ENCODE measurements at places on chromosomes 6 and 20.

DNA sequence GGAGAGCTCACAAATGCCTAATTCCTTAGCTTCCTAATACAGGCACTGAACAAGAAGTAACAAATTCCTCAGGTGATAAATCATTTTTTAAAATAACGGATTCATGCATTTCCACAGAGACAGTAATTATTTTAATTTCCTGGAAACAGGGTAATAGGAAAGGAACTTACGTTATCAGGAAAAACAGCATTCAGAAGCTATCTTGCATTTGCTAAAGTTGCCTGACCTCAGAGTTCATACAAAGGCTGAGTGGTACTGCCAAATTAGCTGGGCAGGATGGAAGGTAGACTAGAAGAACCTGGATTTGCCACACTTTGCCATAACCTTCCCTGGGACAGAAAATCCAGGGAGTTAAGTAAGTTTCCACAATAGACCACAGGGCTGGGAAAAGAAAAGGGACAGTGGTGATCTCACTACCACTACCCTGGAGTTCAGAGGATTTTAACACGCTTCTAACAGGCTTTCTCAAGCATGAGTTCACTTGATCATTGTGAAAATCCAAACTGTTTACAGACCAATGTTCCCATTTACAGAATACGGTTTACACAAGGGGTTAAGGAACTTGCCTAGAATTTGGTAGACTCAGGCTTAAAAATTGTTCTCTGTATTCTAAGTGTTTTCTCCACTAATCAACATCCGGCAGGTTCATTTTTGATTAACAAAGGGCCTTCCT lies 57.0 kb downstream of the KIF13A start:
- no peak for DNase-seq

DNA sequence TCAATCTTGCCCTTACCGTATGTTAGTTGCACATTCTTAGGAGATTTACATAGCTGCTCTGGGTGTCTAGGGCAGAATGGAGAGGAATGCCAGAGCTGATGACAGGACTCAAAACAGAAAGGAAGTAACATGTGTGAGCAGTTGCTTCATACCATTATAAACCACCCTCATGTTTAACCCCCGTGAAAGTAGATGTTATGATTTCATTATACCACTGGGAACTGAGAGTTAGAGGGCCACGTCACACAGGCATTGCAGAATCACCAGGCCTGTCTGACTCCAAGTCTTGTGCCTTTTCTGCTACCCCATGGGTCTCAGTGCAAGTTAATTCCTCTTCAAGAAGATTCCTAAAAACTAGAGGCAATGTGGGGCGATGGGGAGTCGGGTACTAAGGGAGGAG lies 23.5 kb upstream of the SIM1 start:
- no peak for DNase-seq

DNA sequence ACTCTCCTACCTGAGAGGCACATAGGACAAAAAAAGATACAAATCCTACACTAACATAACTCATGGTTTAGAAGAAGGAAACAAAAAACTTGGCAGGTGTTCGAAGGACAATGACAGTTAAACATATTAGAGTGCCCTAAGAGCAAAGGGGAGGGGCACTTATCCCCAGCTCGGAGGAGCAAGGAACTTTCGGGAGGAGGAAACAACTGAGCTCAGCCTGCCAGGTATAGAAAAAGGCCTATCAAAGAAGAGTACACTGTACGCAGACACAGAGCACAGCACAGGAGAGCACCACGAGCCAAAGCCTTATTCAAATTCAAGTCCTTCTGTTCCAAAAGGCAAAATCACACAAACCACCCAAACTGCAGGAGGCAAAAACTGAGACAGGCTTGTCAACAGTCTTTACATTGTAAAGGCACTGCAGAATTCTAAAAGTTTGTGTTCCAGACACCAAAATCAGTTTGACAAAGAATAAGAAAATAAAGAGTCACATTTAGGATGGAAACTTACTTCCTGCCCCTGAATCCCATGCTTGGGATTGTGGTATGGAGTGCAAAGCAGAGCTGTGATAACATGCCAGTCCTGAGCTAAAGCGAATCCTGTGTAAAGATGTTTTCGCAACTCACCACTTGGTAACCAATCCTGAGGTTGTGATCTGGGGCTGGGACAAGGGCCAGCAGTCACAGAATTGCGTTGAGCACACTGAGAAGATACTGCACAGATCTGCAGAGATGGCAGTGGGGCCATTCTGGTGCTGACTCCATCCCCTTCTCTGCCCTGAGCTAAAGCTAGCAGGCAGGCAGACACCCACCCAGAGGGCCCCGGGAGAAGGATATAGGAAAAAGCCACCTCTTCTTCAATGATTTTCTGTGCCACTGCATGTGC lies 108.6 kb downstream of the CHD6 start:
- DNase-seq = no peak

GRCh38 chr6:105196076-105196475 lies 16.3 kb upstream of the POPDC3 start:
- DNase-seq = no peak

DNA sequence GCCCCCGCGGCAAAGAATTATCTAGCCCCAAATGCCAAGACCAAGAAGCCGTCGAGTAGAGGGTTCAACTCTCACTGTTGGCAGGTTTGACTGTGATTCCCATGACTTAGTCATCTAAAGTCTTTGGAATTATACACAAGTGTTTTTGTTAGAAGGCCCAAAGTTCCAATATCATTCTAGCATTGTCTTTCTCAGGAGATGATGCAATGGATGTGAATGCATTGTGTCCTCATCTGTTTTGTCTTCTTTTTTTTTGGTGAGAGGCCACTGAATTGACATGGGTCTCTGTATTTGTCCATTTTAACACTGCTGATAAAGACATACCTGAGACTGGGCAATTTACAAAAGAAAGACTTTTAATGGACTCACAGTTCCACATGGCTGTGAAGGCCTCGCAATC lies 290.5 kb upstream of the ZFP64 start:
- no peak for DNase-seq

DNA sequence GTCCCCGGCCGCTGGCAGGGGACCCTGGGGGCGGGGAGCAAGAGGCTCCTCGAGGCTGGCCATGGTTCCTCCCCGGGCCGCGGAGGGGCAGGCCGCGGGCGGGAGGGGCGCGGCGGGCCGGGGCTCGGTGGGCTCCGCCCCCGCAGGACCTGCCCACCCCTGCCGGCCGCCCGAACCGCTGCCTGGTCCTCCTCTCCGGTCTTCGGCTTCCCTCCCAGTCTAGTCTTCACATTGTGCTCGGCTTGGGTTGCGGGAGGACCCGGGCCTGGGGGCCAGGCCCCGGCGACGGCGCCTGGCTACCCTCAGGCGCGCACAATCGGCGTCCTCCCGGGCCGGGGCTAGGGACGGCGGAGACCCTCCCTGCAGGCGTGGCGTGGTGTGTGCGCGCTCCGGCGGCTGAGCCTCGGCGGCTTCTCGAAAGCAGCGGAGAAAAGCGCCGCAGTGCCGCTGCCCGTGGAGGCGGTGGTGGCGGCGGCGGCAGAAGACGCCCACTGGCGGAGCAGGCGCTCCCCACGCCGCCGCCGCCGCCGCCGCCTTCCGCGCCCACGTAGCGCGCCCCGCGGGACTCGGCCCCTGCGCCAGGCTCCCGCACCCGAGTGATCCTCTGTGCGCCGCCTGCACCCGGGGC lies at the start of gene PDE10A:
TSS of gene PDE10A (minus strand) at position 493 of the 628 bp plus-strand sequence. CDS start at position 63, 430 bp downstream.
- DNase-seq = no peak

DNA sequence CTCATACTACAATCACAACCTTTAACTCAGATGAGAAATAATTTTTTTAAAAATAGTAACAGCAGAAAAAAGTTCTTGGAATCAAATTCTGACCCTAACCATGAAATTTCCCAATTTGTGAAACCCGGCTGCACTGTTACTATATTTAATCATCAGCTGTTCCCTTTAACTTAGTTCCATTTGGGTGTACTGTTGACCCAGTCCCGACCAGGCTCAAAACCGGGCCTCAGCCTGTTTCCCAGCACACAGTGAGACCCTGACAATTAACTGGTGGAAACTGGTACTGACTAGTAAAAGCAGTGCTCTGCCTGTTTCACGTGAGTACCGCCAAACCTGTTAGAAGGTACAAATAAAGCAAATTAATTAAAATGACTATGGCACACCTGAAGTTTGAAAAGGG lies 7.0 kb downstream of the CTCFL start:
- DNase-seq = no peak

DNA sequence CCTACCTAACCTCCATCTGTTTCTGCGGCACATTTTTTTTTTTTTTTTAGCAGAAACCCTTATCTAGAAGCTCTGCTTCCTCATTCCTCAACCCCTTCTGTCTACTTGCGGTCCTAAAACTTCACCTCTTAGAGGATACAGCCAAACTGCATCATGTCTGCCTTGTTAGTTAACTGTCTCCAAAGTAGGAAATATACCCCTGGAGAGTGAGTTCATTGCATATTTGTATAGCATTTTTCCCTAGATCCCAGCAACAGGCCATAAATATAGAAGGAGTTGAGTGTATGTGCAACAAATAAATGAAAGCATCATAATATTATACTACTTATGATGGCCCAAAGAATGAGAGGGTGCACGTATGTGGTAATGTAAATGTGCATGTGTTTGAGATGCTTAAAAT lies 1288.6 kb upstream of the GJE1 start:
- DNase-seq = no peak

- no peak for DNase-seq
Observed at GRCh38 chr6:127971945-127972391, 71.1 kb upstream of the THEMIS start.

DNA sequence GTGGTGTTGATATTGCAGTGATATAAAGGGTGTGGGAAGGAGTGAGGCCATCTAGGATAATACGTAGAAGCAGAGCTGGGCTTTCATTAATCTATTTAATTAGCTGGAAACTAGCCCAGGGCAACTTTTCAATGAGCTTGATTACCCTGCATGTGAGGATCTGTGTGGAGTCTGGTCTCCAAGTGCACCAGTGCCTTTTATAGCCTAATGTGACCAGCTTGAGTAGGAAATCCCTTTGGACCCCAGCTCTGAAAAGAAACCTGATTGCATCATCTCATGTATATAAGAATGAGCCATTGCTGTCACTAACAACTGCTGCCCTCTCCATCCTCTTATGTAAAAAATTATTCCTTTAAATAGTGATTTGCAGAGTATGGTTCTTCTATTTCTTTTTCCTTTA lies 72.6 kb downstream of the CD109 start:
- DNase-seq = no peak

- DNase-seq = no peak
Observed at GRCh38 chr20:46002008-46002407, 6.7 kb upstream of the MMP9 start.

DNA sequence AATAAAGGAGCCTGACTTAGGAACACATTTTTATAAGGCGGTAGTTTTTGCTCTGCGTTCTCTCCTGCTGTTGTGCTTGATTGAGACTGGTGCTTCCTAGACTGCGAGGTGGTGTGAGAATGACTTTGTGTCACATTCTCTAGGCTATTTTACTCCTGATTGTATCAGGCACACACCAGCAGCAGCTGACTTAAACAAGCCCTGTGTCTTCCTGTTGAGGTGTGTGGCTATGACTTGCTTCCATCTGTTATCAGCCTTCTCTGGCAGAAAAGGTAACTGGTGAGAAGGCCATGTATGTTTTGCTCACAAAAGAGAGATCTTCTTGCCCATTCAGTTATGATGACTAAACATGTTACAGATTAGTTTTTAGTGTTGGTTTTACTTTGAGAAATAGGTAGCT lies 43.4 kb downstream of the CLVS2 start:
- no peak for DNase-seq

DNA sequence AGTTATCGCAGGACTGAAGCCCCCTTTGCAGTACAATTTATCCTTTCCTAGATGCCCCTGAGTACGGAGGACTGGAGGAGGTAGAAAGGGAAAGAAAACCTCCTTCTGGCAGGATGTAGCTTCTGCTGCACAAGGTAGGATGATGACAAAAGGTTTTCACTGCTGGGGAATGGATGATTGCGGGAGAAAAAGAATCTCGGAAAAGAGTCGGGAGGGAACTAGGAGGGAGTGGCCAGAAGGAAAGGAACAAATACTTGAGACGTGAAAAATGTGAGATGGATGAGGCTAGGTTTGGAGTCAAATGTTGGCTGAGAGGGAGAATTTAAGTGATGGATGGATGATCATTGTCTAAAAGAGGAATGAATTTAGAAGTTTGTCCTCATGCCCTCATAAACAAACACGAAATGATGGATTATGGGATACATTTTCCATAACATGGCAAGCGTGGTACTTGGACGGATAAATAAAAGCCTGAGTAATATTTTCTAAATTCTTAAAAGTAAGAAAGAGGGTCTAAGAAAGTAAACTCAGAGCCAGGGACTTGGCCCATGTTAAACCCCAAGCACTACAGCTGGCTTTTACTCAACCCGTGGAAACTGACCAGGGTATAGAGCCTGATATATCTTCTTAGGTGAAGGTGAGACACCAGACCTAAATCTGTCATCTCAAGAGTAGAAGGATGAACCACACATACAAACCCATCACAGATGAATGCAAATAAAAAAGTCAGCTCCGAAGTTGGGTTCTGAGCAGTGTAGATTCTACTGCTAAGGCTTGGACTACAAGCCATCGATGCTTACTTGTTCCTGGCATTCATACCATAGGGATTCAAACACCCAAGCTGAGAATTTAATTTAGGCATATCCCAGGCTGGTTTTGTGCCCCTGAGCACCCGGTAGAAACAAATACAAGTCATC lies 72.4 kb downstream of the HFE start:
- DNase-seq = no peak

GRCh38 chr6:36147294-36147693 lies 17.0 kb downstream of the MAPK13 start:
- no peak for DNase-seq

DNA sequence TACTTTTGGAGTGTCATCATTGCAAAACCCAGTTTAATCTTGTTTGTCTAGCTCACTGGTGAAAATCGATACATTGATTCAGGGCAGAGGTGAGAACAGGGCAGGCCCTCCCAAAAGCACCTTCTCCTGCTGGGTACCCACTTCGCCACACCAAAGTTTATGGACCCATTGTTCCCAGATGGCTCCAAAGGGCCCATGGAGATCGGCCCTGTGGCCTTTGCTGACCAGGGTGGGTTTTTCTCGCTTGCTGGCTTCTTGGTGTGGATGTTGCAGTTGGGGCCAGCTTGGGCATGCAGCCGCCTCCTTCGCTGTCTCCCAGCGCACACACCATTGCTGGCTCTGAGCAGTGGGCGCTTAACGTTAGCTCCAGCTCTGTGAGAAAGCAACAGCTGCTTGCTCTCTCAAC lies 178.1 kb upstream of the PDE10A start:
- DNase-seq = no peak

GRCh38 chr20:4247898-4248858 lies 232.8 kb upstream of the RNF24 start:
- no peak for DNase-seq

DNA sequence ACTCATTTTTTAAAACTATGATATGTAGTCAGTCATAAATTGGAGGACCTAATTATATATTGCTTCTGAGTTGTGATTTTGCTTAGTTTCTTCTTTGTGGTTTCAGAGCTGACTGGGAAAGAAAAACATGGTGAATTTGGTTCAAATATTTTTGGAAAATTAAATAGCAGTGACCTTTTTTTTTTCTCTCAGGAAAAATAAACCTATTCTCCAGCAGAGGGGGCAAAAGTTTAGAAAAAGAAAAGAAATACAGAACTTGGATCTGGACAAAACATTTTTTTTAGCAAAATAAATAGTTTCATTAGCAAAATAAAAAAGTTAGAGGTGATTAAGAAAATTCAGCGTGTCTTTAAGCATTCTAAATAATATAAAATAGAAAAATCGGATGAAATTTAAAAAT lies 10.2 kb downstream of the COL10A1 start:
- no peak for DNase-seq

- no peak for DNase-seq
Observed at GRCh38 chr20:4459081-4459480, 262.6 kb upstream of the PRND start.

GRCh38 chr20:8012724-8013123 lies 6.8 kb downstream of the TMX4 start:
- no peak for DNase-seq

- DNase-seq = no peak
Observed at GRCh38 chr6:5282191-5282623, 20.9 kb downstream of the FARS2 start.
